ENCODE measurements at places on chromosomes 13 and 19. TPM values are rescaled to one million over a fixed set of nuclear protein-coding genes. Genes with fewer than 3 reads are reported as not detected.

Gene POGLUT2
- 1.3 TPM for polyA plus RNA-seq

Gene CAPN12
- polyA plus RNA-seq = 3.1 TPM

Gene IL17D
- 0.54 TPM for polyA plus RNA-seq

Gene C19orf85
- not detected for polyA plus RNA-seq

Gene ACER1
- polyA plus RNA-seq = not detected

Gene CNN1
- 21.4 TPM for polyA plus RNA-seq

Data from adipose tissue (tissue), 3 donors.